GM19239 (cell line): ENCODE measurements at places on chromosomes 7 and 10.

GRCh38 chr10:131532745-131533341, 221.3 kb upstream of the TCERG1L start:
- no peak for DNase-seq

DNA sequence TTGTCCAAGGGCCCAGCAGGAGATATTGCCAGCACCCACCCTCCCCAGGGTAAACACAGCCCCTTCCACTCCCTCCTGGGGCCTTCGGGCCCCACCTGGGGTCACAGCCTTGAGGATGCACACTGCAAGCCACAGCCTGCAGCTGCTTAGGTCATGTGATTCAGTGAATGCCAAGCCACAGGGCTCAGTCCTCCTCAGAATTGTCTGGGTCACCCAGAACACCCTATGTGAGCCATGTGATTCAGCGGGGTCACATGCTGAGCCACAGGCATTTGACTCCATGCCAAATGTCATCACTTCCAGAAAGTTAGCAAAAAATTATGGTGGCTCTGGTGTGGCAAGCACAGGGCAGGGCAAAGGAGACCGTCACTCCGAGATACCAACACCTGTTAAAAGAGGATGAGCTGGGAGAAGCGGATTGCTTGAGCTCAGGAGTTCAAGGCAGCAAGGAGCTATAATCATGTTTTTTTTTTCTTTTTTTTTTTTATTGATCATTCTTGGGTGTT, 17.2 kb upstream of the PSAP start:
- no peak for DNase-seq

GRCh38 chr10:125707541-125708468, 11.7 kb upstream of the EDRF1 start:
- no peak for DNase-seq

- no peak for DNase-seq
These were observed 1.0 kb downstream of the NT5C2 start for GRCh38 chr10:103192089-103192450.

DNA sequence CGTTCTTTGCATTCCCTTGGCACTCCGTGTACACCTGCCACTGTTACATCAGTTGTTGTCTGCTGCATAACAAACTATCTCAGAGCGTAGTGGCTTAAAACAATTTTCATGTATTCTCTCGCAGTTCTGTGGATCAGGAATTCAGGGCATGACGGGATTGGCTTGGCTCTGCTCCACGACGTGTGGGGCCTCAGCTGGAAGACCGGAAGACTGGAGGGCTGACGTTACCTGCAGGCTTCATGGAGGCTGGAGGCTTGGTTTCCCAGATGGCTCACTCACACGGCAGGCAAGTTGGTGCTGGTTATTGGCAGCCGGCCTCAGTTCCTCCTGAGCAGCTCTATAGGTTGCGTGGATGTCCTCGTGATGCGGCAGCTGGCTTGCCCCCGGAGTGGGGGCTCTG, 25.5 kb downstream of the NYAP1 start:
- no peak for DNase-seq

GRCh38 chr7:145543242-145543641, 573.4 kb upstream of the CNTNAP2 start:
- DNase-seq: no peak

DNA sequence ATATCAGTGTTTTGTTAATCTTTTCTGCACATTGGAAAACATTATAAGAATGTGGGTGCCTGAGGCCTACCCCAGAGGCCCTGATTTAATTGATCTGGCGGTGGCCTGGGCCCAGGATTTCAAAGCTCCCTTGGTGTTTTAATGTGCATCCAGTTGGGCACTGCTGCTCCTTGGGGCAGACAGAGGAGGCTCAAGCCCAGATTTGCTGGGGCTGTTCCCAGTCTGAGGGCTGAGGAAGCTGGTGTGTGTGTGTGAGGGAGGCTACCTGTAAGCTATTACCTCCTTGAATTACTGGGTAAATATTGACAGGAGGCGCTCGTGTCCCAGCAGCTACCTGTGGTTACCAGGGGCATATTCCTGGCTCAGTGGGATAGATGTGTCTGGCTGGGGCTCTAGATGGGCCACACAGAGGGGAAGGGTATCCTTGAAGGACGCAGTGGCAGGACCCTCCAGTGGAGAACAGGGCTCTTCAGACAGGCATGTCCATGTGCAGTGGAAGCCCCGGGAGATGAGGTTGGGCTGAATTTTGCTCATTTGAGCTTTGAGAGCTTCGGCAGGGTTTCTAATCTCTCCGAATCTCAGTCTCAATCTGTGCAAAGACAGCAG, 975.4 kb upstream of the ZNF722 start:
- DNase-seq: no peak

GRCh38 chr10:6270951-6271350, 68.2 kb downstream of the PFKFB3 start:
- no peak for DNase-seq

GRCh38 chr10:85641479-85642009, 725.1 kb downstream of the GRID1 start:
- DNase-seq: no peak

DNA sequence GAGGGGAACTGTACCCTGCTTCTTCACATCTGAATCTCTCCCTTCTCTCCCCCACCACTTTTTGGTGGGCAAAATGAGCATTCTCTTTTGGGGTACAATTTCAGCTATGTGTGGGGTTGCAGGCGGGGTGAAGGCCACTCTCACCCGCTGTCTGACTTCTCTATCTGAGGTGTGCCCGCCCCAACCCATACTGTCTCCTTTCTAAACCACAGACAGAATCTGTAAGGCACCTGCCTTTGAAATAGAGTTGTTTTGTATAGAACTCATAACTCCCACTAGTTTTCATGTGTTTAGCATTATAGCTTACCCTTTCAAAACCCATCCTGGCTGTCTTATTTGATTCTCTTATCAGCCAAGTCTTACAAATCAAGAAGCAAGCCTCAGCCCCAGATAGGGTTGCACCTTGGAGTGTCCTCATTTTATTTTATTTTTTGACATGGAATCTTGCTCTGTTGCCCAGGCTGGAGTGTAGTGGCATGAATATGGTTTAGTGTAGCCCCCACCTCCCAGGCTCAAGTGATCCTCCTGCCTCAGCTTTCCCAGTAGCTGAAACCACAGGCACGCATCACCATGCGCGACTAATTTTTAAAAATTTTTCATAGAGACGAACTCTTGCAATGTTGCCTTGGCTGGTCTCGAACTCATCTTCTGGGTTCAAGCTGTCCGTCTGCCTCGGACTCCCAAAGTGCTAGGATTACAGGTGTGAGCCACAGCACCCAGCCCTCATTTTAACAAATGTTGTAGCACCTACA, 11.9 kb downstream of the TSPAN14 start:
- no peak for DNase-seq

DNA sequence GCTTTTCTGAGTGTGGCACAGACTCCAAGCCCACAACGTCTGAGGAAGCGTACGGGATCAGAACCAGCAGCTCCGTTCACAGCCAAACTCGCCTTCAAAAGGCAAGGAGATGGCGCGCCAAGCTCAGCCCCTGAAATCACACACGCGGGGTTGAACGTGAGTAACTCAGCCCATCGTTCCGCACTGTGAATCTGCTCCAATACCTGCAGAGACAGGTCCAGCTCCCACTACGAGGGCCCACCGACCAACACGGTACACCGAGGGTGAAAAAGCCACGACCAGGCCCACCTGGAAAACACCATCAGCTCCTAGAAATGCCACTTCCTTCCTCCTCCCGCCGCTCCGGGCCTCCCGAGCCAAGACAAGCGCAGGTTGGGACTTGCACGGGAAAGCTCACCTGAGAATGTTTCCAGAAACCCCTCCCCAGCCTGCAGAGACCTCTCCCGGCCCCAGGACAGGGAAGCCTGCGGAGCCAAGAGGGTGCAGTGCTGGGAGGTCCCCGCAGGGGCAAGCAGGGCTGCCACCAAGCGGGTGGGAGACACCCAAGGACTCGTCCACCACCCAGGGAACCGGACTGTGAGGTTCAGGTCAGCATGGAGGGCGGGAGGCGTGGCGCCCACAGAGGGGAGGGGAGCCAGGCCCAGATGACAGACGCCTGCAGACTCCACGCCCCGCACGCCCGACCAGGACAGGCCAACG, 93.9 kb upstream of the PDGFA start:
- DNase-seq: no peak

- no peak for DNase-seq
These were observed 48.4 kb upstream of the FZD8 start for GRCh38 chr10:35690534-35690933.

DNA sequence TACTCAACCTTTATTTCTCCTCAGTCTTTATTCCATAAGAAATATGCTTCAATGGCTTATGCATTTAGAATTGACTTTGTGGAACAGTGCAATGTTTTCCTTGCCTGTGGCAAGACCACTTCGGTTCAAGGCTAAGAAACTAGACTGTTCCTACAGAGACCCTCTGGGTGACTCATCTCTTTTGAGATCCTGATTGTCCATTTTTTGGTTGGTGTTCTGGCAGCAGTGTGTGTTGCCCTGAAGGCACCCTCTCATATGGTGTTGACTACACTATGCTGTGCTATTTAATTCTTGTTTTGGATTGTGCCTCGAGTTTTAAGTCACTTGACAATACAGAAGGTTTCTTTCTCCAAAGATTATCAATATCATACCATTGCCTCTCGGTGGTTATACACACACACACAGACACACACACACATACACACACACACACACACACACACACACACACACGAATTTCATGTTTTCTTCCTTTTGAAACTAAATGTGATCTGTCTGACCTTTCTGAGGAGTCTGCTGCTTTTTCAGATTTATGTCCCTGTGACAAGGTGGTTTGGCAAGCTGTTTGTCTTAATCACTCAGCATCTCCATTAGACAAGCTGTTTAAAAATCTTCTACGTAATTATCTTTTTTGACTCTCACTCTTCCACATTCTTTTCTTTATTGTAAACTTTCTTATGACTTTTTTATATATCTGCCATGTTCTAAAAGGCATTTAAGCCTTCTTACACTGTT, 187.2 kb downstream of the VTI1A start:
- DNase-seq: no peak

GRCh38 chr7:83798489-83798888, 149.6 kb upstream of the SEMA3E start:
- DNase-seq: no peak

GRCh38 chr7:73871163-73872011, 10.4 kb downstream of the TMEM270 start:
- DNase-seq: no peak

DNA sequence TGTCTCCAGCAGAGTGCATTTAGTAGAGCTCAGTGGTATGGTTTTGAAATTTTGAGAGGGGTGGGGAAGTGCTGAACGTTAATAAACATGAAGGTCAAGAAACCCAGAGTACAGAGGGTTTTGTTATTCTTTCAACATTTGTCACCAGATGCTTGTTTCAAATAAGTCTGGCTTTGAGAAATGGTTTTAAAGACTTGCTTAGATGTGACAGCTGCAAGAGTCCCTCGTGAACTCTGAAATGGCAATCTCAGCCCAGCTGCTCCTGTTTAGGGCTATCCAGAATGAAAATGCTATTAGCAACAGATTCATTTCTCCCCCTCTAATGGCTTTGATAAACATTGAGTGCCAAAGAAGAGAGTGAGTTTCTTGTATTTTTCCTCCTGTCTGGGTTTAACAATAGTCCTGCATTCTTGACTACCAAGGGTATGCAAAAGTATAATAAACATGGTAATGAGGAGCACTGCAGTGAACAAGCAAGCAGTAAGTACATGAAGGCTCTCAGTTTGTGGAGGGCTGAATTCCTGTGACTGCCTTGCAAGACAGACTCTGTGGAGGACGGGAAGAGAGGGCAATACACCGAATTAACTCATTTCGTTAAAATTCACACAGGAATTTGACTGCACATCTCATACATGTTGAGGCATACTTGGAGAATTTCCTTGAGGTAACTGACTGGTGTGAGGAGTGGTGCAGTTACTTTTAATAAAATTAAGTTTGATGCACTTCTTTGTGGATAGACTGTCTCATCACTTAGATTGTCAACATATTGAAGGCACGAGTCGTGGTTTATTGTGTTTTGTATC, 490.9 kb downstream of the REEP3 start:
- DNase-seq: no peak

- no peak for DNase-seq
These were observed 33.1 kb upstream of the ELMO1 start for GRCh38 chr7:37481722-37482288.

- DNase-seq: no peak
These were observed 108.0 kb downstream of the WDFY4 start for GRCh38 chr10:48792687-48793096.

DNA sequence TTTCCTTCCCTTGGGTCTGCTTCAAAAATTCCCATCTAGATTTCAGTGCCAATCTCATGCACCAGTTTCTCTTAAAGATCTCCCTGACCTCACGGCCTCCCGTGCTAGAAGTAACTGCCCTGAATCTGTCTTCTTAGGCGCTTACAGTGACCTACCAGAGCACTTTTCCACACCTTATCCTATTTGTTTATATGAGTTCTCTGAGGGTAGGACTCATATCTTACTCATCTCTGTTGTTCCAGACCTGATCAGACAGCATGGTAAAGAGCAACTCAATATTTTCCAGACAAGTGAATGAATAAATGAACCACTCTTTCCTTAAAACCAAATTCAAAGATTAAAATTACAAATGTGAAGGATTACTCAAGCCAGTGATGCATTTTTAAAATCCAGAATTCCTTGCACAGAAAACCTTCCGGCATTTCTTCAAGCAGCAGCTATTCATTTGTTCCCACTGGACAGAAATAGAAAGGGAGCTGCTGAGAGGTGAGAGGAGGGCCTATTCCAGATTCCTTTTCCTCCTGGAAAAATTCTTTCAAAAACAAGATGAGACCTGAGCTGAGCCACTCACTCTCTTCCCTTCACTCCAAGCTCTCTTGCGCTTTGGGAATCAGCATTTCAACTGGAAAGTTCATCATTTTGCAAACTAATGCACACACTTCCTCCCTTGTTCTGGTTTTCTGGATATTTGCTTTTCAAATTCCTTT, 94.6 kb downstream of the ELMO1 start:
- DNase-seq: no peak

- DNase-seq: no peak
These were observed 1.5 kb downstream of the BCAP29 start for GRCh38 chr7:107581387-107582013.

DNA sequence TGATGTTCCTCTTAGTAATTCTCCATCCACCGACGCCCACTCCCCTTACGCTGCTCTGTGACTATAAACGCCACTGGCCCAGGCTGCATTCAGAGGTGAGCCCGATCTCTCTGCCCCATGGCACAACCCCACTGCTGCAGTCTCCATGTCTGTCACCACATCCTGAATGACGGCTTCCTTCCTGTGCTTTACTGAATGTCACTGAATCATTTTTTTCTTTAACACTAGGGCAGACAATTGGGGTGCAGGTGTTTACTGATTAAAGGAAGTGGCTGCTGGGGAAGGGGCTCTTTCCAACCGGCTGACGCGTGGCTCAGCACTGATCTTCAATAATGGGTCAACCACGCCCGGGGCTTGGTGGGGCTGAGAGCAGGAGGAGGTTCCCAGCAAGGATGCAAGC, 208.3 kb downstream of the USP6NL start:
- no peak for DNase-seq

- peak; percentile 16 for DNase-seq
These were observed 53.1 kb downstream of the TEX36 start for GRCh38 chr10:125629758-125630376.
